ENCODE measurements at places on chromosomes 7 and 10.

DNA sequence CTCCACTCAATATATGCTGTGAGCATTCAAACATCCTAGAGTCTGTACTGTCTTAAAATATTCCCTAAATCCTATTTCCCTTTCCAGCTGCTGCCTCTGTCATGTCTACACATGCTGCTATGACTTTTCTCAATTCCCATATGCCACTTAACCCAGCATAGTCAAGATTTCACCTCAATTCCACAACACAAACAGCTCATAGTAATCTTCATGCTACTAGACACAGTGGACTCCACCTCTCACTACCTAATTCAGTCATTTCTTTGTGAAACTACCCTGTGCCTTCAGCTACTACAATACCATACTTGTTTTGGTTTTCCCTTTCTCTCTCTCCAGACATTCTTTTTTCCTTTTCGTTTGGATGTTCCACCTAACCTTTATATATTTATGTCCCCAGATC, 45.5 kb downstream of the GSAP start:
- DNase-seq = no peak

GRCh38 chr7:5695727-5696345, 85.6 kb downstream of the RNF216 start:
- no peak for DNase-seq

- DNase-seq = no peak
Measured at GRCh38 chr10:79107736-79108264, 39.0 kb downstream of the ZMIZ1 start.

GRCh38 chr10:57599440-57599839, 668.3 kb downstream of the IPMK start:
- no peak for DNase-seq

GRCh38 chr10:19046679-19047078, 1.9 kb upstream of the MALRD1 start:
- DNase-seq = no peak

DNA sequence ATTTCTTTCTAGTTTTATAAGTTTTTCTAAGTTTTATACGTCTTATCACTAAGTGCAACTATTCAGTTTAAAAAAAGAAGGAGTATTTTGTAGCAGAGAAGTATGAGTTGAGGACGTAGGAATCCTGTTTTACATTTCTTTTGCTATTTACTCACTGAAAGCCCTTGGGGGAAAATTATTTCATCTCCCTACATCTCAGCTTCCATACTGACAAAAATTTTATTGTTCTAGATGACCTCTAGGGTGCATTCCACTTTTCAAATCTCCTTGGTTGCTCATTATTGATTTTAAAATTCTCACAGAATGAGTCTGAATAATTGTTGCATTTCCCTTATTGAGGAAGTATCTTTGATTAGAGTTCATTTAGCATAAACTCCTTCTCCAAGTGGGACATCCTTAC, 14.9 kb upstream of the PDK4 start:
- no peak for DNase-seq
